ENCODE measurements at places on chromosomes 2 and 18.

DNA sequence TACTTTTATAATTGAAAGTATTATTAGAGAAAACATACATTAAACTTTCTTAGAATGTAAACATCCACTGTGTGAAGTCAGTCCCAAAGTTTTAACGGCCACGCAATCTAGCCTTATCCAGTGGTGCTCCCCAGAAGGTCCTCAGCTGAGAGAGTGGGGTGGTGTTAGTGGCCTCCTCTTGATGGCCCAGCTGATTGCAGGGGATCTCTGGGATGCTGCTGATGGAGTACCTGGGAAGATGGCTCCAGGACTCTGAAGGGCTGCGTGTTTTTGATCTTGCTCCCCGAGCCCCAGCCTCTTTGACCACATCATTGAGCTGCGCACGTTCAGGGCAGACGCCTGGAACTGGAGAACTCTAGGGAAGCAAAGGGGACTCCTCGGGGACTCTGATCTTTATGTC, 181.4 kb downstream of the FAM210A start:
- DNase-seq, result no peak

DNA sequence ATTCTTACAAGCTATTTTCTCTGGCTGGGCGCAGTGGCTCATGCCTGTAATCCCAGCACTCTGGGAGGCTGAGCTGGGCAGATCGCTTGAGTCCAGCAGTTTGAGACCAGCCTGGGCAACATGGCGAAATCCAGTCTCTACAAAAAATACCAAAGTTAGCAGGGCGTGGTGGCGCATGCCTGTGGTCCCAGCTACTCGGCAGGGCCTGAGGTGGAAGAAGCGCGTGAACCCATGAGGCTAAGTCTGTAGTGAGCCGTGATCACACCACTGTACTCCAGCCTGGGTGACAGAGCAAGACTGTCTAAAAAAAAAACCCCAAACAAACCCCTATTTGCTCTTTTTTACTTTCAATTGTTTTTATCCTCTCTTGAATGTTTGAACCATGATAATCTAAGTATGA, 37.0 kb downstream of the PPP4R1 start:
- no peak for DNase-seq

DNA sequence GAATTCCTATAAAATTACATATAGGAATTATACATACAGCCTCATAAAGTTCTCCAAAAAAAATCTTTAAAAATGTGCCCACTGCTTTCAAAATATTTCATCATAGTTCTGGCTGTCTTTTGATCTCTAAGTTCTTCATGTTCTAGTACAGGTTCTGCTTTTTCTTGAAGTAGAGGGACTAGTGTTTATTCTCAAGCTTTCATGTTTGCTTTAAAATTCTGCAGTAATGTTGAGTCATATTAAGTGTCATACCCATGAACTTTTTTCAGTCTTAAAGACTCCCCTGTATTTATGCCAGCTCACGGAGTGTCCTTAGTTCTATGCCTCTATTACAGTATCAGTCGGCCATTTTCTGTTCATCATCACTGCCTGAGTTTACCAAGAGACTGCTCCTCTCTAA, 54.8 kb upstream of the CCDC141 start:
- DNase-seq, result no peak

- DNase-seq, result no peak
These were observed 113.3 kb downstream of the SCG2 start for GRCh38 chr2:223488814-223489213.

DNA sequence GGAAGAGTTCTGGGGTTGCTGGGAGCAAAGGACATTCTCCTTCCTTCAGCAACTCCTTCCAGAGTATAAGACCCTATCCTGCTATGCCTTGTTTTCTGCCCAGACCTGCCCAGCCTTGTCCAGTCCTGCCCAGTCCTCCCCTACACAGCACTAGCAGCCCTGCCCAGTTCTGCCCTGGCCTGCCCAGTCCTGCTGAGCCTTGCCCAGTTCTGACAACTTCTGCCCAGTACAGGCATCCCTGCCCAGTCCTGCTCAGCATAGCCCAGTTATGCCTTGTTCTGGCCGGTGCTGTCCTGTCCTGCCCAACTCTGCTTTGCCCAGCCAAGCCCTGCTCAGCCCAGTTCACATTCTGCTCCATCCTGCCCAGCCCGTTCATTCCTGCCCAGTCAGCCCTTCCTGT, 44.9 kb upstream of the ALK start:
- DNase-seq, result no peak

DNA sequence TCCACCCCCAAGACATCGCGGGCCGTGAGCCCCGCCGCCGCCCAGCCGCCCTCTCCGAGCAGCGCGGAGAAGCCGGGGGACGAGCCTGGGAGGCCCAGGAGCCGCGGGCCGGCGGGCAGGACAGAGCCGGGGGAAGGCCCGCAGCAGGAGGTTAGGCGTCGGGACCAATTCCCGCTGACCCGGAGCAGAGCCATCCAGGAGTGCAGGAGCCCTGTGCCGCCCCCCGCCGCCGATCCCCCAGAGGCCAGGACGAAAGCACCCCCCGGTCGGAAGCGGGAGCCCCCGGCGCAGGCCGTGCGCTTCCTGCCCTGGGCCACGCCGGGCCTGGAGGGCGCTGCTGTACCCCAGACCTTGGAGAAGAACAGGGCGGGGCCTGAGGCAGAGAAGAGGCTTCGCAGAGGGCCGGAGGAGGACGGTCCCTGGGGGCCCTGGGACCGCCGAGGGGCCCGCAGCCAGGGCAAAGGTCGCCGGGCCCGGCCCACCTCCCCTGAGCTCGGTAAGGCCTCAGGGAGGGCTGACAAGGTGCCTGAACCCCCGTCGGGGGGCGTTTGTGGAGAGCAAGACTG, 14.2 kb downstream of the SPEG start:
- no peak for DNase-seq

Measured in CD4-positive, alpha-beta T cell treated with Interleukin-12 subunit alpha and Interleukin-12 subunit beta, for 1 hour (primary cell).